ENCODE measurements at places on chromosomes 6 and 20.

GRCh38 chr6:42451333-42452170 is at the start of gene TRERF1:
TRERF1 (minus strand) TSS chr6:42451926; CDS start chr6:42269590, 182,336 bp downstream.
- DNase-seq: peak; percentile 87

GRCh38 chr20:17334932-17335331 is 108.1 kb downstream of the PCSK2 start:
- no peak for DNase-seq

DNA sequence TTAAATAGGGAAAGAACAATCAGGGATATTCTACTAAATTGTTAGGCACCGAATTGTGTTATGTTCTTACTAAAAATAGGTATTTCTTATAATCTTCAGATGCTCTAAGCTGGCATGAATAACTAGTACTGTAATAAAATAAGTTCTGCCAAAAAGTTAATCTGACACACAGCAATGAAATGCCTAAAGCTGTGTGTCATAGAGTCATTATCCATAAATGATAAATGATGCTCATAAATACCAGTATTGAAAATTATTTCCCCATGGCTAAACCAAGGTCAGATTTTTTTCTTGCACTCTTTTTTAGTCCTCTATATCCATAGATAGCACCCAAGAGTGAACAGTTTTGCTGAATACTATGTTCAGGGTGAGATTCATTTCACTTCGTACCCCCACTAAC is 11.7 kb upstream of the PRIM2 start:
- no peak for DNase-seq

DNA sequence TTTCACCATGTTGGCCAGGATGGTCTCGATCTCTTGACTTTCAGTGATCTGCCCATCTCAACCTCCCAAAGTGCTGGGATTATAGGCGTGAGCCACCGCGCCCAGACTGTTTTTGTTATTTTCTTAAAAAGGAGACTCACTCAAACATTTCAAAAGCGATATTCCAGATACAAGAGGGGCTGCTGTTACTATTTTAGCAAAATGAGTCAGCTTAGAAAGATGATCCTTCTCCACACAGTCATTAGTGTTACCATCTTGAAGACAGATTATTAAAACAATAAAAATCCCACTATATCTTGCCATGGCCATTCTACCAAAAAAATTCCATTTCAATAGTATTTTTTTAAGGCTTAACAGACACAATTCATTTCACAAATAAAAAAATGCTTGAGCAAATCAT is 102.8 kb downstream of the PREP start:
- DNase-seq: no peak

GRCh38 chr20:62496568-62497218 is 20.9 kb upstream of the GATA5 start:
- peak; percentile 81 for DNase-seq
